ENCODE measurements at places on chromosomes 16 and 17.

DNA sequence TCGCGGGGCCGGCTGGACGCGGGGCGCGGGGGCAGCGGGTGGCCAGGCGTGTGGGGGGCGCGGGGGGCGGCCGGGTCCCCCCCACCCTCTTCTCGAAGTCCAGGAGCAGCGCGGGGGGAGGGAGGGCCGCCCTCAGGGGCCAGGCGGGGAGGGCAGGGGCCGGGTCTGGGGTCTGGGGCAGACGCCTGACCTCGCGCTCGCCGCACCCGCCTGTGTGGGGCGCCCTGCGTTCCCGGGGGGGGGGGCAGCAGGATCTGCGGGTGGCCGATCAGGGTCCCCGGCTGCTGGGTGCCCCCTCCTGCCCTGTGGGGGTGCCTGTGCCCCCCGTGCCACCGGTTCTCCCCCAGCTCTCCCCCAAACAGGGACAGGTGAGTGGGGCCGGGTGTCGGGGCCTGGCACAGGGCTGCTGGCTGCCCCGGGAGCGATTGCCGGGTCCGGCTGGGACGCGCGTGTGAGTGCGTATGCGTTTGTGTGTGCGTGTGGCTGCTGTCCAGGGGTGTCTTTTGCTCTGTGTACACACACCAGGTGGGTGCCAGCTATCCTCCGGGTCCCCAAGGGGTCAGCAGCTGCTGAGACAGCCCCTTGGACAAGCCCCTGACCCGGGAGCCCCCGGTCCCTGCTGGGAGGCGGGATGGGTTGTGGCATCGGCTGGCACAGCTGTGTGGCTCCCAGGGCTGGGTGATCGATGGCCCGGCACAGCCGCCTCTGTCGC lies 663 bp downstream of the PRR35 start:
- no peak for DNase-seq

GRCh38 chr16:67923414-67924116 lies 8.1 kb downstream of the CTRL start:
- no peak for DNase-seq

GRCh38 chr16:14460726-14461125 lies 169.3 kb downstream of the PARN start:
- DNase-seq = no peak

DNA sequence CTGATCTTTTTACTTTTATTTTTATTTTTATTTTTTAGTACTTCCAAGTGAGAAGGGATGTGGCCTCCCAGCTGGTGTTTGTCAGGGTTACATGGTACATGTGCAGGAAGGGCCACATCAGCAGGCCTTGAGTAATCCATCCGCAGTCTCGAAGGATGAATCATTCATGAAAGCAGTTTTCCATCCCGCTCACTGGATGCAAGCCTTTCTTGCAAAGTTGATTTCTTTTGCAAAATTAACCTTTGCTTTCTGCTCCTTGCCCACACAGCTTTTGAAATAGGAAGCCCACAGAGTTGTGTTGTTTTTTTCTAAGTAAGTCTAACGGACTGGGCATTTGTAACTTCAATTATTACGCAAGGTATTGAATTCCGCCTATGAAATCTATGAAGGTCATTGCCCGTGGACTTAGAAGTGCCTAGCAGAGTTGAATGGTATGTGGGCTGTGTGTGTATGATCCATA lies 157.4 kb downstream of the PRKCA start:
- DNase-seq = no peak

GRCh38 chr16:52618753-52619497 lies 72.0 kb upstream of the TOX3 start:
- DNase-seq = no peak

DNA sequence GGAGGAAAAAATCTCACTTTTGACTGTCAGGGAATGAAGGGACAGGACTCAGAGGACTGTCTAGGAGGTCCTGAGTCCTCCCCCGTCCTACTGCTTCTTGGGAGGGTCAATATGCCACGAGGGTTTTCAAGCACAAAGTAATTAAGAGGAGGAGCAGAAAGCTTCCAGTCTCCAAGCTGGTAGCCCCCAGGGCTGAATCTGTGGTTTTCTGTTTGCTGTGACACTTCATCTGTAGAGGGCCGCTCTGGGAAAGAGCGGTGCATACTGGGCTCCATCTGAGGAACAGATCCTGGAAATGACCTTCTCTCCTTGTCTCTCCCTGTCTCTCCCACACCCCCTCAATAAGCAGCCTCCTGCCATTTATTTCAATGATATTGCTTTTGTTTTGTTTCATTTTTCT lies 180.1 kb upstream of the SDK2 start:
- no peak for DNase-seq

- DNase-seq = no peak
Observed at GRCh38 chr17:62884781-62885180, 76.7 kb upstream of the MARCHF10 start.

- DNase-seq = no peak
Observed at GRCh38 chr17:51435641-51436091, 175.3 kb downstream of the UTP18 start.

DNA sequence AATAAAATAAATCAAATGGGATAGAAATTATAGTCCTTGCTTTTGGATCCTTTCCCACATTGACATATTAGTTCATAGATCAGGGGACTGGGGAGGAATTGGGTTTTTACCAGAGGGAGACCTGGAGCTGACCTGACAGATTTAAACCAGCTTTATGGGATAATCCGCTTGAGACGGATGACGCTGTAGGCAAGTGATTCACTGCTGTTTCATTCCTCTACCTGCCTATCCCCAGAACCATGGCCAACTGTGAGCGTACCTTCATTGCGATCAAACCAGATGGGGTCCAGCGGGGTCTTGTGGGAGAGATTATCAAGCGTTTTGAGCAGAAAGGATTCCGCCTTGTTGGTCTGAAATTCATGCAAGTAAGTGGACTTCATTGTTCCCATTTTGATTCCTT lies 2.1 kb downstream of the NME1 start:
- DNase-seq = no peak

DNA sequence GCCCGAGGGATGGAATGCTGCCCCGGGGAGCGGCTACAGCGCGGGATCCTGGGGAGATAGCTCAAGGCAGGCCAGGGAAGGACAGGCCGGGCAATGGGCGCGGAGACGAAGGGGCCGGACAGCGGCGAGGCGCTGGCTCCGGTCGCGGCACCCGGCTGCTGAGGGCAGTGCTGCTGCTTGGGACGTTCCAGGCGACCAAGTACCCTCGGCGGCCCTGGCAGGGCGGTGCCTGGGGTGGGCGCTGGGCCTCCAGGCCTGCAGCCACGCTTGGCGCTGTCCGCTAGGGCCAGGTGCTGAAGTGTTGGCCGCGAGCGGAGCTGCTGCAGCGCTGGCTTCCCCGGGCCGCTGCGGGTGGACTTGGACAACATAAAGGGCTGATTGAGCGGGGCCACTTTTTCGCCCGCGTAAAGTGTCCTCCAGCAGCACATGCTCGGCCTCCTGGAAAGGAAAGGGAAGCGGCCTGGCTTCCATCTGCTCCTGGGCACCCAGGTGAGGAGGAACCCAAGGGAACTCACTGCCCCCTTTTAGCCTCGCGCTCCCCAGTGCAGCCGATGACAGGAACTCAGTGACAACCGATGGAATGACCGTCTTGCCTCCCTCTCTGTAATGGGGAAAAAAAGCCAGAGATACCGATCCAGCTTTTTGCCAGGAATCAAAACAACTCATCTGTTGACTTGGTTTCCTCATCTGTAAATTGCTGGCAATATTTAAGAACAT lies 23.7 kb downstream of the CLEC3A start:
- DNase-seq = no peak

DNA sequence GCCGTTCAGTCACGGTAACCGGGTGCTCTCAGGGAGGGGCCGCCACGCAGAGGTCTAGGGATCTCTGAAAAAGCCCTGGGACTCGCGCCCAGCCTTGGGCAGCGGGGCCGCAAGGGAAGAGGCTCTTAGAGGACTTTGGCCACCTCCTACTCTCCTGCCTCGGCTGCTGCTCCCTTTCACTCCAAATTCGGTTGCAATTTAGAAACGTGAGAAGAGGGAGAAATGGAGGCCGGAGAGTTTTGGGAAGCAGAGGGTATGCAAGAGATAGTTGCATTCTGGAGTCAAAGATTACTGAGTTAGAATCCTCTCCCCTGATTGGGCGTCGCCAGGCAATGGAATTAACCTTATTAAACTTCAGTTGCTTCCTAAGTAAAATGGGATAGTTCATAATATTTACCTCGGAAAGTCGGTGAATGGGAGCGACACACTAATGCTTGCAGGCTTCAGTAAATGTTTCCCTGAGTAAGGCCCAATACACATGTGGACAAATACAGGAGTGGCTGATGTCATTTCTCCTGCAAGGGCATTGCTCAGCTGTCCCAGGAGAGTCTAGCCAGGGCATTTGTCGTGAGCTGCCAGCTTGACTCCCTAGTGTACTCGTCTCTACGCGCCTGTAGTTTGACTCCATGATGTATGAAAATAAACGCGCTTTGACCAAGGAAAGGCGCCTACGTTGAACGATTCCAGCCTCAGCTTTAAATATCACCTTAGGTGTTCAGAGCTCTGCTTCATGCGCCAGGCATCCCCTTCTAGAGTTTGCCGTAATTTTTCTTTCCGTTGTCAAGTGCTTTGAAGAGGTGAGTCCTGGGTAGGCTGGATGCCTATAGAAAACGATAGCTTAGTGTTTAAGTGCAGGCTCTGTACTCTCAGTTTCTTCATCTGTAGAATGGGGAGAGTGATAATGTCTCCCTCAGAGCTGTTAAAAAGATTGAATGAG lies 667 bp downstream of the OGFOD1 start:
- DNase-seq = peak; percentile 18

GRCh38 chr17:75044716-75045115 lies 2.1 kb downstream of the ATP5PD start:
- DNase-seq = no peak

DNA sequence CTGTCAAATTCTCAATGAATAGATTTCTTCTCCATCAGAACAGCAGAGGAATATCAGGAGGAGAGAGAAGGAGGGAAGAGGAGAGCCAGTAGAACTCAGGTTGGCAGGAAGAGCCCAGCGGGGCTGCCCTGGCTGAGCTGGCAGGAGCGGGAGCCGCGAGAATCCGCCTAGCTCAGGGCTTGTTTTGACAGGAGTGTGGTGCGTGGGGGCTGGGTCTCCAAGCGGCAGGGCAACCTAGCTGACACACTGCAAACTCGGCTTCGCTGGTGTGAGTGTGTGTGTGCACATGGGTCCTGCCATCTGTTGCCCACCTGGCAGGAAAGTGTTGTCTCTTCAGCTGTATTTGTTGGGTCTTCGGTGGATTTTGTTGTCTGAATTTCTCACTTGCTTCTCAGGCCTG lies 27.9 kb upstream of the BCAR1 start:
- DNase-seq = no peak

GRCh38 chr16:89442588-89442987 lies 47.8 kb downstream of the ANKRD11 start:
- DNase-seq = no peak

- DNase-seq = peak; percentile 46
Observed at GRCh38 chr17:4721203-4722135, 9.8 kb upstream of the MED11 start.

DNA sequence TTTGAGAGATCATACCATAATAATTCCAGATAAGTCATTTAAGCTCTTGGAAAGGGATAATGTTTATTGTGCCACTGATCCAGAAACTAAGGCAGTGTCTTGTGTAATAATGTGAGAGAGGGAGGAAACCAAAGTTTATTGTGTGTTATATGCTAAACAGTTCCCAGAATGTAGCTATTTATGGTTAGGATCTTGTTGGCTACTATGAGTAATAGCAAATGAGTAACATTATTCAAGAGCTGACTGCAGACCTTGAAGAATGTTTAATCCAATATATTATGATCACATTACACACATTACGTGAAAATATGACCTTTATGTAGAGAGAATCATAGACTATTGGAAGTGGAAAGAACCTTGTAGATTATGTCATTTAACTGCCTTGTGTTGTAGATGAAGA lies 139.5 kb downstream of the BCAS3 start:
- no peak for DNase-seq

- peak; percentile 66 for DNase-seq
Observed at GRCh38 chr16:67155295-67156142, 4.2 kb downstream of the TRADD start.

GRCh38 chr17:37084372-37084771 lies 135.6 kb downstream of the AATF start:
- no peak for DNase-seq

DNA sequence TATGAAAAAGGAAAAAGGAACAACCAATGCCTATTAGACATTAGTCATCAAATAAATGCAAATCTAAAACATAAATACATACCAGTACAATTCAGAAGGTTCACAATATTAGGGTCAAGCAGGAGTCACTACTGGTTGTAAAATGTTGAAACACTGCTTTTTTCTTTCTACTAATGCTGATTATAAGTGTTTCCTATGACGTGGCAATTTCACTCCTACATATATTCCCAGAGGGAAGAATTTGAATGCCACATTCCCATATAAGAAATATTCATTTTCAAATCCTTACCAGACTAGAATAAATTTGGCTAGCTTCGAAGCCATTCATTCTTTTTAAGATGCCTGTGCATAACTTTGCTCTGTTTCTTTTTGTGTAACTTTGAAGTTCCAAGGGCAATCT lies 2.6 kb upstream of the KRTAP9-2 start:
- no peak for DNase-seq

GRCh38 chr17:77096570-77097214 lies 44.1 kb upstream of the SEC14L1 start:
- DNase-seq = no peak

GRCh38 chr17:43840814-43841213 lies 6.2 kb upstream of the CD300LG start:
- DNase-seq = no peak

GRCh38 chr16:85556456-85557082 lies 56.6 kb upstream of the GSE1 start:
- DNase-seq = peak; percentile 32

DNA sequence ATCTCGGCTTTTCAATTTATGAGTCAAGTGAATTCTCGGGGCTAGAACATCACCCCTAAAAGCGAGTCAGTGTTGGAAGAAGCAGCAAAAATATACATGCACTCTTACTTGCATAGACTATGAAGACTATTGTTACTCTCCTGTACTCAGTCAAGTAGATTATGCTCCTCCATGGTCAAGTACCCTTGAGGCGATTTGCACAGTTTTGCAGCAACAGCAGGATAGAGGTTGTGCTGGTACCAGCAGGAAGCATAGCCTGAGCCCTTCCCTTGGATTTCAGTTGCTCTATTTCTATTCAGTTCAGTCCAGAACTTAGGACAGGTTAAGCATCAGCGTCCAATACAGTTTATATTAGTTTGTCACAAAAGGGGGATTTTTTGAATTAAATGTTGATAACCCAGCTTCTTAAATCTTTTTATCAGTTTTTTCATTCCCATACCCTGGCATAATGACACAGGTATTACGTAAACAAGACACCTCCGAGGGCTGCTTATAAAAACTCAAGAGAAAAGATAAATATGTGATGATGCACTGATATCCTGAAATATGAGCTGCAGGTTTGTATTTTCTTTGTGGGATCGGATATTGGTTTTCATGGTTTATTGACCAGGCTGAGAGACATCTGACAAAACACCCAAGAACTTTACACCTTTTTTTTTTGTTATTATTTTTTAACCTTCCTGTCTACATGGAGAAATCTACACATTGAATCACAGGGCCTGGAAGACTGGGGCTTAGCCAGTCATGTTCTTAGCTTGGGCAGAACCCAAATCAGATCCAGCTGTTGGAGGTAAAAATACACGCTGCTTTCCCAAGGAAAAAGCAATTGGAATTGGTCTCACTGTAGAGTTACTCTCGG lies 144.1 kb downstream of the PITPNC1 start:
- DNase-seq = no peak

- DNase-seq = no peak
Observed at GRCh38 chr16:74080311-74080710, 216.3 kb upstream of the PSMD7 start.

GRCh38 chr17:77697480-77698400 lies 260.8 kb upstream of the TNRC6C start:
- no peak for DNase-seq
